ENCODE measurements at places on chromosomes 6 and 20.
A peak's percentile ranks its signal among the peaks of the same experiment; 100 is the strongest.

DNA sequence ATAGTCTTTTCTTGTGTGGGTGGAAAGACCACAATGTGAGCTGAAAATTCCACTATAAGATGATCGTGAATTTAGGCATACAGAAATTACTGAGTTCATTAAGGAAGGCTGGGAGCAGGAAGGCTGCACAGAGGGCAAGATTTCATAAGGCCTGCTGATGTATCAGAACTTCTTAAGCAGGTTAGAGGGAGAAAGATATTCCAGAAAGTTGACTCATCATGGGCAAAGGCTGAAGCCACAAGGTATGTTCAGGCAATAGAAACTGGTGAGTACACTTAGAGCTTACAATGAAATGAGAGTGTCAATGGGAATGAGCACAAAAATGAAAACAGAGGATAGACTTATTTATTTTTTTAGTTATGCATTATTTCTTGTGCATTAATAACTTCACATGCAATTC lies 618.6 kb downstream of the CBLN4 start:
- DNase-seq: no peak

DNA sequence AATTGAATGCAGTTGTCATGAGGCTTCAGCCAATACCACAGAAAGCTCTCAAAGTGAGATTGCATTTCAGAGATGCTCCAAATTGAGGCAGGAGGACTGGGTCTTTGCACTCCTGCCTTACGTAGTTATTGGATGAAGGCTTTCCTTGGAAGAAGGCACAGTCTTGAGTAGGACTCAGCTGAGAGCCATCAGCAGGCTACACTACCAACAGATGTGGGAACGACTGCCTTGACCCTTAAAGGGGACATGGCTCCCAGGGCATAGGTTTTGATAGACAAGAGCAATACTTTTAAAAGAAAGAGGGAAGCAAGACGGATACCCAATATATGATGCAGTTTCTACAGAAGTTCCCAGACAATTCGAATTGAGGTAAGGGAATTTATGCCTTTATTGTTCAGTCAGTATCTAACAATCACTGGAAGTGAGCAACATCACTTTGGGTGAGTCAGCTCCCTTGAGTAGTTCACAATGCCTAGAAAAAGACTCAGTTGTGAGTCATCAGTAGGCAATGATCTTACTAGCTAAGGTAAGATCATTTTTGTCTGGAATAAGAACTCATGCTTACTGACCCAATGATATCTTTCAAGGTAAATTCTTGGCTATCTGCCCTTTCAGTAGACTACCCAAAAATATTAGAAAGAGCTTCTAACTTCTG lies 390.8 kb downstream of the GJA1 start:
- DNase-seq: no peak

GRCh38 chr6:37433657-37434271 lies 743 bp downstream of the CMTR1 start:
- peak; percentile 38 for DNase-seq

GRCh38 chr6:4879741-4880275 lies 103.6 kb downstream of the CDYL start:
- DNase-seq: no peak

- DNase-seq: no peak
These were observed 838 bp downstream of the STMN3 start for GRCh38 chr20:63652192-63652980.

- no peak for DNase-seq
These were observed 380.5 kb downstream of the C6orf118 start for GRCh38 chr6:164928728-164929407.

GRCh38 chr6:3937438-3937837 lies 88.3 kb downstream of the FAM50B start:
- DNase-seq: no peak

GRCh38 chr6:168541307-168541706 lies 100.3 kb downstream of the SMOC2 start:
- no peak for DNase-seq

GRCh38 chr20:38266426-38266825 lies 5.9 kb upstream of the KIAA1755 start:
- no peak for DNase-seq

DNA sequence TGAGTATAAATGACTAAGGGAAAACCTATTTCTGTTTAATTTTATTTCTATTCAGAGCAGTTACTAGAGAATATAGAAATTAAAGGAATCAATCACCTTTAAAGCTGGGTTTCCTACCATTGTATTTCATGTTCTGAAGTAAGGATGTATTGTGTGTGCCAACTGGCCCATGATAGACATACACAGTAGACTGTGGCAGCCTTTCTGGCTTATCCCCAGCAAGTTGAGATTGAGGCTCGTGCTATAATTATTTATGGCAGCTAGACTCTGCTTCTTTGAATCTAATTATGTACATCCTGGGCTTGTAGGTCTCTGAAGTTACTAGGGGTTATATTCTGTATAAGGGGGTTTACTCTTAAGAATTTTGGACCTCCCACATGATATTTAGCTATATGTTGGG lies 44.4 kb downstream of the ZNF292 start:
- no peak for DNase-seq

- peak; percentile 22 for DNase-seq
These were observed 9.7 kb downstream of the LINC00237 start for GRCh38 chr20:21096321-21097043.

DNA sequence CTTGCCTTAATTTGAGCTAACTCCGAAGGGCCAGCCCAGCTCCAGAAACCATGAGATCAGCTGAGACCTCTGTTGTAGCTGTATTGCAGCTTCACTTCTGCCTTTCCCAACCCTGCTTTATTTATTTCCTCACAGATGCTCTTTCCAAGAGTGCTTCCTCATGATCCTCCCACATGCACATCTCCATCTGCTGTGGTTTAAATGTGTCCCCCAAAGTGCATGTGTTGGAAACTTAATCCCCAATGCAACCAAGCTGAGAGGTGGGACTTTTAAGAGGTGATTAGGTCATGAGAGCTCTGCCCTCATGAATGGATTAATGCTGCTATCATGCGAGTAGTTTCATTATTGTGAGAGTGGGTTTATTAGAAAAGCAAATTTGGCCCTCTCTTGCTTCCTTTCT lies 164.4 kb upstream of the TAB2 start:
- DNase-seq: no peak

GRCh38 chr6:32082478-32082877 lies 26.7 kb downstream of the TNXB start:
- no peak for DNase-seq

DNA sequence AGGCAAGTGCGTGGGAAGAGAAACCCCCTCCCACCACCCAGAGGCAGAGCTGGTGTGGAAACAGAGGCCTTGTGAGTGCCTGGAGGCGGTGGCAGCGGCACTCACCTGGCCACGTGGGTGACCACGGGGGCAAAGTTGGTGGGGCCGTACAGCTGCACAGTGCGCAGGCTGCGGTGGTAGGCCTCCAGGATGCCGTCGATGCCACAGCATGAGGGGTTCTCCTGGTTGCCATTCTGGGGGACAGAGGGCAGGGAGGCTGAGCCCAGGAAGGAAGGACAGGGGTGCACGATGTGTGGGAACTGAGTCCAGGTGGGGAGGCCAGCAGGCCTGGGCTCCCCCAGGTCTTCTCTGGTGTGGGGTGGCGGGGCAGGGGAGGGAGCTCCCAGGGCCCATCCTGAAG lies 47.7 kb downstream of the RAB44 start:
- DNase-seq: no peak

DNA sequence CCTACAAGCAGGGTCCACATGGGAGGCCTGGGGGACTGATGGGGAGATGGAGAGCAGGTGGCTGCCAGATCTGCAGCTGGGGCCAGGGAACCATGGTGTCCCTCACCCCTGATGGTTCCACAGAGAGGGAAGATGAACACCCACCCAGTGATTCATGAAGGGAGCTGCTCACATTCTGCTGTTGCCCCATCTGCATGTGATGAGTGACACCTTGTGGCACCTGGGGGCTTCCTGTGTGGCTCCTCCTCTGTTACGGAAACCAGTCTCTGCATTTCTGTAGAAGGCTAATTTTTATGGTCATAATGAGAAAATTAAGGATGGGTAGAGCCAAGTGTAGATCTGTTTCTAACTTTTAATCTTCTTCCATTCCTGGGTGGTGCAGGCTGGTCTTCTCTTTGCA lies 217.1 kb downstream of the SMOC2 start:
- no peak for DNase-seq

- DNase-seq: no peak
These were observed 15.0 kb upstream of the ABHD16B start for GRCh38 chr20:63846128-63846771.

- DNase-seq: no peak
These were observed 401.6 kb upstream of the RUNX2 start for GRCh38 chr6:44926556-44926955.

- peak; percentile 40 for DNase-seq
These were observed 36.1 kb downstream of the GMDS start for GRCh38 chr6:2209226-2209809.

DNA sequence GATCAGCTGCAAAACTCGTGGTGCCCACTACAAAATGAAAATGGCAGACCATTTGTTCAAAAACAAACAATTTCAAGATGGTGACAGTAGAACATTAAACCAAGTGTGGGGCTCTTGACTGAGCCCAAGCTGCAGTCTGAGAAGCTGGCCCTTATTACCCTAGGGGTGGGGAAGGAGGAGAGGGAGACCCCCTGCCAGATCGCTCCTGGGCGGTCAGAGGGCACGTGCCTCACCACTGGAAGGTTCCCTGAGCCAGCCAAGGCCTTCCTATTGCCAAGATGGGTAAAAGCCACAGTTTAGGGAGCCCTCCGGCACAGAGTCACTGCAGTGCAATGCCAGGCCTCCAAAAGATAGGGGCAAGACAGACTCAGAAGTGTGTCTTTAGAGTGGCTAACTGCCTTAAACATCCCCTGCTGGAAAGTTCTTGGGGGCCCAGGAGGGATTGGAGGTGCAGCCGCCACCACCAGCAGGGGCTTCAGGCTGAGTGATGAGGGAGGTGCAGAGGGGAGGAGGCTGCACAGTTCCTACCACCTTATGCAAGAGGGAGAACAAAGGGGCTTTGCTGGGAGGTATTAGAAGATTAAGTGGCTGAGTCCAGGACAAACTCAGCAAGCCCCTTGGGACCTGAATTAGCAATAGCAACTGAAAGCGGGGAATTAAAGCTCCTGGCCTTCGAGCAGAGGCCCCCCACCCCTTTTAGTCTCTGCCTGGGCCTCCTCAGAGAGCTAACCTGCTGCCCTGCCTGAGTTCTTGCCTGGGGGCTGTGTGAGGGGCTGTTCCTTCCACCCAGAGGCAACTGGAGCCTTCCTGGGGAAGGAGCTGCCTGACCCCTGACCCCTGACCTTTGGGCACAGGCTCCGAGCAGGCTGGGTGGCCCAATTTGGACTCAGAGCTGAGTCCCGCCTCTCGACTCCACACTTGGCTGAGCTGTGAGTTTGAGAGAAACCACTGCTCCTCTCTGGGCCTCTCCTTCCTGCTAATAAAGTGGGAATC lies 88.4 kb downstream of the VEGFA start:
- DNase-seq: no peak

- no peak for DNase-seq
These were observed 24.9 kb upstream of the MAP3K7 start for GRCh38 chr6:90611543-90612312.

GRCh38 chr20:58461899-58462298 lies 53.3 kb downstream of the APCDD1L start:
- DNase-seq: no peak

DNA sequence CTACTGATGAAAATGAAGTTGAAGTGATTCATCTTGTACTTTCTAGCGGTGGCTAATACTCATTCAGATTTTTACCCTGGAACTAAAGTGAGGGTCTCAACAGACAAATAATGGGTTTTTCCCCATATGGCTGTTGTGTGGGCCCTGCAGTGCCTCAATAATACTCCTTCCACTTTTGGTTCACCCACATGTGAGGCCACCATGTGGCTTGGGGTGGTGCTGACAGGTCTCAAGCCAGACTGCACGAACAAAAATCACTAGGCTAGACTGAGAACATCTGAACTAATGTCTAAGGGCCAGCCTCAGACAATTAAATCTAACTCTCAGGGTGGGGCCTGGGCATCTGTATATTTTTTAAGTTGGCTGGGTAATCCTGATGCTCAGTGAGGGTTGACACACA lies 7.9 kb upstream of the COL12A1 start:
- DNase-seq: no peak

DNA sequence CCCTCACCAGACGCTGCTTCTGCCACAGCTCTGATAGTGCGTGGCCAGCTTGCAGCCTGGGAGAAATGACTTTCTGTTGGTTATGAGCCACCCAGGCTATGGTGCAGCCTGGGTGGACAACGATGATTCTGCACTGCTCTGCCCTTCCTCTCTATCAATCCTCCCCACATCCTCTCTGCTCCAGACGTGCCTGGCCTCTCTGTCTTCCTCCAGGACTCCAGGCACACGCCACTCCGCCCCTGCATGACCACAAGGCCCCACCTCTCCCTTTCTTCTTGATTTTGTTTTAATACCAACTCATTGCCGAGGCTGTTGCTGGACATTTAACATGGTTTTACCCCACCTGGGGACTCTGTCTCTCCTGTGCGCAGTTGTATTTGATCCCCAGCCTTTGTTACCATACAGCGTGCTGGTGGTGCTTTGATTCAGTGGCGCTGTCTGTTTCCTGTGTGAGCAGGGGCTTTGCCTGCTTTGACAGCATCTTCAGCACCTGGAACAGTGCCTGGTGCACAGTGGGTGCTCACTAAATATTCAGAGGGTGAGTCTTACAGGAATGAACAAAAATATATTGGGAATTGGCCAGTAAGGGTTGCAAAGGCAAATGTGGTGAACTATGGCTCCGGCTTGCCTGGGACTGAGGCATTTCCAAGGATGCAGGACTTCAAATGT lies 280.9 kb downstream of the CDH26 start:
- DNase-seq: no peak

GRCh38 chr6:22613695-22614094 lies 44.3 kb downstream of the HDGFL1 start:
- no peak for DNase-seq

- DNase-seq: no peak
These were observed 125.2 kb downstream of the TAF4 start for GRCh38 chr20:61940491-61940890.

- DNase-seq: no peak
These were observed 11.2 kb downstream of the SDCBP2 start for GRCh38 chr20:1317545-1318255.

GRCh38 chr20:43464219-43464790 lies 6.6 kb downstream of the SRSF6 start:
- no peak for DNase-seq

GRCh38 chr6:2468601-2468955 lies 223.2 kb upstream of the GMDS start:
- DNase-seq: no peak

DNA sequence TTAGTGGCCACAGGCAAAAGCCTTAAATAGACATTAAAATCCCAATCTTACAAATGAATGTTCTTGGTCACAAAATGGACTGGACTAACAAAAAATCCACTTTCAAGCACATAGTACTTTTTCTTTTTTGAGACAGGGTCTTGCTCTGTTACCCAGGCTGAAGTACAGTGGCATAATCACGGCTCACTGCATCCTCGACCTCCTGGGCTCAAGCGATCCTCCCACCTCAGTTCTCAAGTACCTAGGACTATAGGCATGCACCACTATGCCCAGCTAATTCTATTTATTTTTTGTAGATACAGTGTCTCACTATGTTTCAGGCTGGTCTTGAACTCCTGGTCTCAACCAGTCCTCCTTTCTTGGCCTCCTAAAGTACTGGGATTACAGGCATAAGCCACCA lies 59.4 kb downstream of the MAP3K5 start:
- no peak for DNase-seq

- no peak for DNase-seq
These were observed 100.5 kb downstream of the KIF13A start for GRCh38 chr6:17886891-17887290.
